ENCODE measurements at places on chromosomes 7 and 10.

GRCh38 chr10:124293616-124294449 is 124.9 kb downstream of the OAT start:
- DNase-seq: no peak

GRCh38 chr7:77184990-77185389 is 14.6 kb downstream of the FGL2 start:
- no peak for DNase-seq

DNA sequence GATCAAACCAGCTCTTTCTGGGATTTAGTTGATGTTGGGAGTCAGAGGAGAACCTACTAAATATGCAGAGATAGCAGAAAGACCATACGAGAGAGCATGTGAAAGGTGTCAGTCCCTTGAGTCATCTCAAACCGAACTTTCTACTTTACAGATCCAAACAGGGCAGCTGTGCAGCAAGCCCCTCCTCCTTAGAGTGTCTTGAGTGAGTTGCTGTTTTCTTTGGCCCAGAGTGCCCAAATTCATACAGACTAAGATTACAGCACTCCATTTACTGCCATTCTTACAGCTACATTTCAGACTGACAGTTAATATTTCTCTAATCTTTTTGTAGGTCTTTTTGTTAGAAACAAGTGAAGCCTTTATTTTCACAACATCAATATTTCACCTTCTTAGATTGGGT is 53.4 kb downstream of the NRCAM start:
- DNase-seq: no peak

DNA sequence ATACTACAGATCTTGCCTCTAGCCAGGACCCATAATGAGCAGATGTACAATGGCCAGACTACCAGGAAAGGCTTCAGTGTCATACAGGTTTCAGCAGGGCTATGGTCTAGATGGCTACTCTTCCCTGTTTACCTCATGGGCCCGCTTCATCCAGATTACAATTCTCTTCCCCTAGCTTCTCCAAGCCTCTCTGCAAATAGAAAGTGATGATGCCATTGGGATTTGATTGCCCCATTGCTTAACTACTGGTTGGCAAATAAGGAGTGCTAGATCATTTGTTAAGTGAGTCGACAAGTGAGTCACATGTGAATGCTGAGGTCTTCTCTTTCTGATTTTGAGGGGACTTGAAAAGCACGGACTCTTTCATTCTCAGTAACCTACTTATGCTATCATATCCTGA is 361.5 kb upstream of the LRRTM3 start:
- DNase-seq: no peak

DNA sequence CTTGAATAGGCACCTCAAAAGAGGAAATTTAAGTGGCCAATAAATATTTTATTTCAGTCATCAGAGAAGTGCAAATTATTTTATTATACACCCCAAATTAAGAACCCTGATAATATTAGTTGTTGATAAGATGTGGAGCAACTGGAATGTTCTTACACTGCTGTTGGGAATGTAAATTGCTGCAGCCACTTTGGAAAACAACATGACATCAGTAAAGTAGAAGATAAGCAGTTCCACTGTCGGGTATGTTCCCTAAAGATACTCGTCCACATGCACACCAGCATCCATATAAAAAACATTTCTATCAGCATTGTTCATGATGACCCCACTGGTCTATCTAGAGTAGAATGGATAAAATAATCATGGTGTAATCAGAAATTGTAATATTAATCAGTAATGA is 46.5 kb downstream of the VCL start:
- DNase-seq: no peak

GRCh38 chr7:155987681-155988235 is 175.5 kb upstream of the SHH start:
- no peak for DNase-seq

- no peak for DNase-seq
These were observed 1.0 kb upstream of the FFAR4 start for GRCh38 chr10:93565446-93565845.

- no peak for DNase-seq
These were observed 100.5 kb downstream of the GTF2IRD1 start for GRCh38 chr7:74554178-74554577.

GRCh38 chr7:138573741-138574140 is 113.7 kb downstream of the TRIM24 start:
- DNase-seq: no peak

DNA sequence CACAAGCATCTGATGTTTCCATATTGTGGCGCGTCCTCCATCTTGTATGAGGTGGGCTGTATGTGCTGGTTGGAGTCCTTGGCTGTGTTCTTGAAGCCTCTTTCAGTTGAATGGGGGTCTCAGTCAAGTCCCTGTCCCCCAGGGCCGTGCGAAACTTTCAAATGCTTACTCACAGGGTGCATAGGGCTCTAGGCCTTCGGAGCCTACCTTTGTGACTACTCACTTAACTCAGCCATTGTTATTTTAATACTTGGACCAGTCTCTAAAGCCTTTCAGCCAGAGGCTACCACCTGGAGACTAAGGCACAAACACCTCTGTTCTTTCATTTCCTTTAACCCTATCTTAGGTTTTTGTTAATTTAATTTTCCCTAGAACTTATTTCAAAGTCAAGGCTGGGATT is 785.9 kb downstream of the GATA3 start:
- DNase-seq: no peak

GRCh38 chr7:134452419-134452838 is 6.5 kb downstream of the AKR1B1 start:
- no peak for DNase-seq

- no peak for DNase-seq
These were observed 17.5 kb downstream of the NUDT1 start for GRCh38 chr7:2259480-2259879.

DNA sequence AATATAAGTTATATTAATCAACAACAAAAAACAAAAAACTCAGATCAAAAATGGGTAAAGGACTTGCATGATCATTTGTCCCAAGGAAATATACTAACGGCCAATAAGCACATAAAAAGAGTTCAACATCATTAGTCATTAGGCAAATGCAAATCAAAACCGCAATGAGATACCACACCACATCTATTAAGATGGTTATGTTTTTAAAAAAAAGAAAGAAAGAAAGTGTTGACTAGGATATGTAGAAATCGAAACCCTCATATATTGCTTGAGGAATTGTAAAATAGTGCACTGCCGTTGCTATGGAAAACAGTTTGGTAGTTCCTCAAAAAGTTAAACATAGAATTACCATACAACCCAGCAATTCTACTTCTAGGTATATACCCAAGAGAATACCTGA is 39.4 kb upstream of the CTNNA3 start:
- DNase-seq: no peak

GRCh38 chr10:59047180-59047579 is 129.3 kb upstream of the PHYHIPL start:
- no peak for DNase-seq

DNA sequence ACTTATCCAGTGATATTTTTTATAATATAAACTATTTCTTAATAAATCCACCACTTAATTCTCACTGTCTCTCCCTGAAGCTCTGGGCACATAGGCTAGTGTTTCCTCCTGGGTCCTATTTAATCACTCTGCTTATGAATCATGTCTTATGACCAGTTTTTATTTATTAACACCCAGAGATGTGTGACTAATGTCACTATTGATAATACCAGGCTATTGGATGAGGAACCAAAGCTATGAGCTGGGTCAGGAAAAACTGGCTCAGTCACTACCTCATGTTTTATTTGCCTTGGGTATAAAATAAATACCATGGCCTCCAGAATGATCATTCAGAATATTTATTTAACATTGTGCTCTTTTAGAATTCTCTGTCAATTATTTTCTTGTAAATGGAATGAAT is 5.2 kb downstream of the SEMA3E start:
- DNase-seq: no peak

DNA sequence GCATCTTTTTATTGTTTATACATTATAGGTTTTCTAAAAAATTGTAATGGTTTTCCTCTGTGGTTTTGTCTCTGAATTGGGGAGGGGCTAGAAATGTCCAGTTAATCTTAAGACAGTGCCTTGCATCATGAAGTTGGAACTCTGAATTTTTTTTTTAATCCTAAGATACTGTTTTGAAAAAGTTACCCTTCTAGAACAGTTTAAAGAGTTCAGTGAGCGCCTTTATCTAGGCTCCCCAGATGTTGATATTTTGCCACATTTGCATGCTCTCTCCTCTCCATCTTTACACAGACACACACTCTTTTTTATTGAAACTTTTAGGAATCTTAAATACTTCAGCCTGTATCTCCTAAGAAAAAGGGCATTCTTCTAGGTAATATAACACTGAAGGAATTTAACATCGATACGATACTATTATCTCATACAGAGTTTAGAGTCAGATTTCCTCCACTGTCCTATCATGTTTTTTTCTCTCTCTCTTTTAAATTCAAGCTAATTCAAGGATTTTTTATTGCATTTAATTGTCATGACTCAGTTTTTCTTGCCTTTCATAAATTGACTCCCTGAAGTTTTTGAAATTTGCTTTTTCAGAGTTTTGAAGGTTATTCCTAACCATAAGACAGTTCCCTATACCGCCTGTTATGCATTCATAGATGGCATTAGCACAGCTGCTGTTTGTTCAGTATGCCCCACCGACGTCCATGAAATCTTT is 31.5 kb downstream of the PRKAR2B start:
- no peak for DNase-seq

GRCh38 chr7:371779-372545 is 82.0 kb downstream of the FOXL3 start:
- DNase-seq: no peak

GRCh38 chr10:22438711-22439110 is 93.4 kb downstream of the SPAG6 start:
- DNase-seq: no peak

GRCh38 chr7:16084370-16084769 is 337.0 kb downstream of the CRPPA start:
- DNase-seq: no peak

- no peak for DNase-seq
These were observed 47.7 kb downstream of the VIPR2 start for GRCh38 chr7:159096736-159097581.

DNA sequence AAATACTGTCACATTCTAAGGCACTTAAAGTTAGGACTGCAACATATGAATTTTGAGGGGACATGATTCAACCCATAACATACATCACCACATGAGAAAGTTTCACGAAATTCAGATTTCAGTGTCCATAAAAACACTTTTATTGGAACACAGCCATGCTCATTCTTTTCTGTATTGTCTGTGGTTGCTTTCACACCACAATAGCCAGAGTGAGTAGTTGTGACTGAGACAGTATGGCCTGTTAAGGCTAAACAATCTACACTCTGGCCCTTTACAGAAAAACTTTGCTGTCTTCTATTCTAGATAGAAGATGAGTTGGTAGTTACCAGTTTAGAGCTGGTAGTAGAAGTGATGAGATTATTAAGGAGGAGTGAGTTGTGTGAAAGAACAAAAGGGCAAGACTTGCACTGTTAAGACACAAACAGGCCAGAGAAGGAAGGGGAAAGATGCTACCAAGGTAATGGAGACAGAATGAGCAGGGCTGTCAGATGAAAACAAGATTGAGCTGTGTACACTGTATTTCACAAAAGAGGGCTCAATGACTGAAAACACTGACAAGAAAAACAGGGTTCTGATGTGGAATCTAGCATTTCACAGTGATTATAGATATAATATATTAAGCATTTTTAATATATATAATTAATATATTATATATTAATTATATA is 108.6 kb downstream of the PPP1R3A start:
- no peak for DNase-seq

DNA sequence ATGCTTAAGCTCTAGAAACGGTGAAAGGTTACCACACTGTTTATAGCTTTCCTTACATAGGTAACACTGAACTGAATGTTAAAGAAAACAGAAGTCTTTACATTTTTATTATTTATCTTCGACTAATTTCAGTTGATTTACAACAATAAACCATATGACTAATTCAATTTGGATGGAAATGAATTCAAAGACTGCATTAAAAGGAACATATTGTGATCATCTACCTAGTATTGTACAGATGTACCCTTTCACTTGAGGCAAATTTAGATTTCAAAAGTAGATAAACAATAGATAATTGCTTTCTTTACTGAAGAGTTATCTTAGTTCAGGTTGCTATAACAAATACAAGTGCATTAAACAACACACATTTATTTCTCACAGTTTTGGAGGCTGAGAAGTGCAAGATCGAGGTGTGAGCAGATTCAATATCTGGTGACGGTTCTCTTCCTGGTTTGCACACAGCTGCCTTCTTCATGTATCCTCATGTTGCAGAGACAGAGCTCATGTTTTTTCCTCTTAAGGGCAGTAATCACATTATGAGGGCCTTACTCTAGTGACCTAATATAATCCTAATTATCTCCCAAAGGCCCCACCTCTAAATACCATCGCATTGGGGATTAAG is 15.0 kb upstream of the ARMC3 start:
- no peak for DNase-seq

DNA sequence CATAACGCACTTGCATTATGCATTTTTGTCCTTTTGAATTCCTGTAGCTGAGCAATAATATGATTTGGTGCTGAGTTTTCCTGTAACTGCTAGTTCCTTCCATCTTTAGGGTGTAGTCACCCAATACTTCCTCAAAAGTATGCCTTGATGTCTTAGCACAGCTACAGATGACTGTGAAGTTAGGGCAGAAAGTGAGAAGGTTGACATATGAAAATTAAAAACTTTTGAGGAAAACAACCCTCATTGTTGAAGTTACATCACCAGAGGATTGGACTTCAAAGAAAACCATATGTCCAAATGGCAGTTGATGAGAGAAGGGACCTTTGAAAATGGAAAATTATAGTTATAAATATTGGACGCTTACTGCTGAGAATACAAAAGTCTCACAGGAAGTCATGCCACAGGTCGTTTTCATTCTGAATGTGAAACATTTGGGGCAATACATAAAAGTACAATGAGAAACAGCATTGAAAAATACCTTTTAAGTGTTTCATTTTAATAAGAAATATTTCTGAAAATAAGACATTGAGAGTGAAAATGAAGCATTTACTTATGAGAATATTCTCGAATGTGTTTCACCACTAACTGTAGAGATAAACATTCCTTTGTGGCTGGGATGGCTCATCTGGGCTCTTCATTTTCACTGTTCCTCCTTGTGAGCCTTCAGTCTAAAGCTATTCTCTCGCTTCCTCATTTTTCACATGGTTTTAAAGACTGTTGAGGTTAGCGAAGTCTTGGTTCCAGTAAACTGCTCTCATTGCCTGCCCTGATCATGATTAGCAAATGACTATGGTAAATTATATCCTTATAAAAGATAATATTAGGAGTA is 61.4 kb upstream of the NME8 start:
- no peak for DNase-seq

- peak; percentile 71 for DNase-seq
These were observed 491 bp upstream of the AKAP9 start for GRCh38 chr7:91940171-91940570.
